ENCODE measurements at places on chromosomes 2 and 18.

GRCh38 chr18:58721566-58722239, 50.4 kb downstream of the MALT1 start:
- no peak for DNase-seq

- DNase-seq: no peak
Measured at GRCh38 chr2:51224790-51225189, 192.9 kb upstream of the NRXN1 start.

DNA sequence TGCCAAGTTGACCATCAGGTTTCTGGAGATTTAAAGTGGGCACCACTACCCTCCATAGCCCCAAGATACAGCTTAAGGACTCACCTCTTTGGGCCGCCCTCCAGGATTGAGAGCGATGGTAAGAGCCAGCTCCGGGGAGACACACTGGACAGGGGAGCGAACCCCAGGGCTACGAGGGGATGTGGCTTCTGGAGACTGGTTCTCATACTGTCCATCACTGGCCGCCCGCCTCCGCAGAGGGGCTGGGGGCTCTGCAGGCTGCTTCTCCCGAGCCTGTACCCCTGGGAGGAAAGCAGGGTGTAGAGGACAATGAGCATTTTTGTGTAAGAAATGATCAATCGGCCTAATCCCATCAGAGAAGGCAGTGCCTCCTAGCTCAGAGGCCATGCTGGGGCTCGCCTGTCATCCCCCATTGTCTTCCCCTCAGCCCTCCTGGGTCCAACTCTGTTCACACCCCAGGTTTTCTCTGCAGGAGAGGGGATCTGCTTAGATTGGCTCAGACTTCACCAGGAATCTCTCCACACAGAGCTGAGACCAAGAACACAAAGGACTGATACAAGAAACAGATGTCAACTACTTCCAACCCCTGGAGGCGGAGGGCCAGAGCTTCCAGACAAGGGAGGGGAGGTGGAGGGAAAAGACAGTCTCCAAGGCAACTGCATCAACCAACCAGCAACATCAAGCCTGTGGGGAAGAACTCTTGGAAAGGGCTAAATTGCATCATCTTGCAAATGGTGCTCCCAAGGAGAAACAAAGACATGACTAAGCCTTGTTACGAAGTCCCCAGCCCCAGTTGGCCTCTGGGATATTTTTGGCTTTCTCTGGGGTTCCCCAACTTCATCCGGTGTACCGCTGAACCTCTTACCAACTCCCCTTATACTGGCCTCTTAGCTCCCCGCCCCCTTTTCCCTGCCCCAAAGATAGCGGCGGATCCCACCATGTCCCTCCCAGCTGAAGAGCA, 166.6 kb downstream of the TNS1 start:
- peak; percentile 68 for DNase-seq

DNA sequence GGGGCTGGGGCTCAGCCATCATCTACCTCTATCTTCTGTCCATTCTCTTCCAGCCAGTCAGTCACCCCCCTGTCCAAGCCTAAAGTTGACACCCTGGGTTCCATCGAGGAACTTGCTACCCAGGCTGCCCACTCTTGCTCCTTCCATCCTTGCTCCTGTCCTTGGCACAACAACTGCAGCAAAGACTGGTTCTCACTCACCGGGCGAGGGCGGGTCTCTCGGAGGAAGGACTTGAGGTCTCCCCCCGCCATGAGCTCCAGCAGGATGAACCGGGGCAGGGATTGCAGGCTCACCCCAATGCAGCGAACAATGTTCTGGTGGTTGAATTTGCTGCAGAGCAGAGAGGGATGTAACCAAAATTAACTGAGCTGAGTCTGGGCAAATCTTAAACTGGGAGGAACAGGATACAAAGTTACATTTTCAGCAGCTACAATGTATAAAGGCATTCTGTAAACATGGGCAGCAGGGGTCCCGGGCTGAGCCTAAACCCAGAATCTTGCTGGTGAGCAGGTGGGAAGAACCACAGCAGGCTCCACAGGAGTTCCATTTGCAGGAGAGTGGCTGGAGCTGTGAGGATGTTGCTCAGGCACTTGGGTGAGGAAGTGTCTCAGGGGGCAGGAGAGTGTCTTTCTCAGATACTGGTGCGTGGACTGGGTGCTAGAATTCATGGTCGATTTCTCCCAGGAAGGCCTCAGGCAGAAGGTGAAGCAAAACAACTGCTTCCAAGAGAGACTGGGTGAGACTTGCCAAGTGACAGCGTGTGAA, 105.5 kb downstream of the CLIP4 start:
- peak; percentile 79 for DNase-seq

DNA sequence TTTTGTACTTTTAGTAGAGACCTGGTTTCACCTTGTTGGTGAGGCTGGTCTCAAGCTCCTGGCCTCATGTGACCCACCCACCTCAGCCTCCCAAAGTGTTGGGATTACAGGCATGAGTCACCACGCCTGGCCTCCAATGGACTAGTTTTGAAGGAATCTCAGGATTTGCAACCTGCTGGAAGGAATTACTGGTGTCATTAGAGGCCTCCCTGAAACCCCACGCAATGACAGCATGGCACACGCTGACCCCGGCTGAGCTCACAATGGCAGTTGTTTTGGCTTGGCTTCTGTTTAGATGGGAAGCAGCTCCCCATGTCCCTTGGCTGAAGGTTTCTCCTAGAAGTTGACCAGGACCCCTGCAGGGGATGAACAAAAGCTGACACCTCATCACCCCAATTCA, 23.1 kb upstream of the COPS8 start:
- DNase-seq: no peak

GRCh38 chr18:75140296-75140695, 68.6 kb downstream of the PTGR3 start:
- DNase-seq: no peak

GRCh38 chr18:32461709-32462272, 8.9 kb downstream of the GAREM1 start:
- no peak for DNase-seq

- DNase-seq: no peak
Measured at GRCh38 chr18:54767098-54767497, 61.2 kb upstream of the RAB27B start.

DNA sequence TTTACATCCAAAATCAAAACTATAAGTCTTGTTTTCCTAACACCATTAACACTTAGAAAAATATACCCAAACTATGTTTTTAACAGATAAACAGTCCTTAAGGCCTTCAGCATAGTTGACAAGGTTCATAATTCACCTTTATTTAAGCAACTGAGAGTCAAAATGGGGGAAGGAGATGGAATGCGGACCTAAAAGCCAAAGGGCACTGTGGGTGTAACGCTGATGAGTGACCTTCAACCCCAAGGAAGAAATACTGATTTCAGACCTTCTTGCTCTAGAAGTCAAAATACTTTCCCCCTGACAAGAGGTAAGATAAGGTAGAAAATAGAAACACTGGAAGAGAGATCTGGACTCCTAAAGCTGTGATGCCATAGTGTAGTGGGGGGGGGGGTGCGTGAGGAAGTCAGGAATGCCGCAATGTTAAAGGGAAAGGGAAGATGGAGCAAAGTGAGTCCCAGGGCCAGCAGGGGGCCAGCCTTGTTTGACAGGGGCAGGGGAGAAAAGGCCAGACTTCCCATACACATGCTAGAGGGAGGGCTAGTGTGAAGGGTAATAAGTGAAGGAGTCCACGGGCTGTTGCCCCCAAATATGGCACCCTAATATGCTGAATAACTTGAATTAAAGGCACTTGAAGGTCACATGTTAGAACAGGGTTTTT, 31.4 kb downstream of the CCDC93 start:
- no peak for DNase-seq

DNA sequence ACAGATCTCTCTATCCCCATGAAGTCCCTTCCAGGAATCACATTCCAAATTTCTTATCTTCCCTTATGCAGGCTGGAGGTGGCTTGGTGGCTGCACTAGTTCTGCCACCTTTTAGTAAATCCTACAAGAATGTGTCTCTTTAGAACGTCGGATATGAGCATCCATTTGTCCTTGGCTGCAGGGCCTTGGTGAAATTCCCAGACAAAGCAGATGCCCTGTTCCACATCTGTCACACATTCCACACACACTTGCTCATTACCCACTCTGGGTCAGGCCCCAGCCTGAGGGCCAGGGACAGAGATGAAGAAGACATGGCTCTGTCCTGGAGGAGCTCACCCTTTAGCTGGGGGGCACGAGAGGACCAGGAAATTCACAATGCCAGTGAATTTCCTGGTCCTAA, 31.2 kb upstream of the GPR17 start:
- DNase-seq: peak; percentile 57

DNA sequence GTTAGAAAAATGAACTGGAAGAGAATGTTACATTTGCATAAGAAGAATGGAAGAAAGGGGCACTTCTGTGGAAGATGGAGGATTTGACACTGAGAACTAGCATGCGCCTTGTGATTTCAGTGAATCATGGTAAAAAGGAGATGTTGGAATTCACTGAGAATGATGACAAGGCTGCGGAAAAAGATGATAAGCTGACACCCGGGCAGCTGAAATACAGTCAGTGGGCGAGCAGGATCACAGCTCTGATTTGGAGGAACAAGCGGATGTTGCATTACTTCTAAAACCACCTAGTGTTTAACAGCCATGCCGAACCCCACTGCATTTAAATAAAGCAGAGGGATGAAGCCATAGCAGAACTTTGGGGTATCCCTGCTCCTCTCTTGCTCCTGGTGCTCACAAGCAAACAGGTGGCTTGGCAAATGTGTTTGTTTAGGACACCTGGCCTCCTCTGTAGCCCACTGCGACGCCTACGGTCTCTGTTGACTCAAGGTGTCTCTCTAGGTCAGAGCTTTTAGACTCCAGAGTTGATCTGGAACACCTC, 134.9 kb downstream of the NDUFA10 start:
- no peak for DNase-seq

DNA sequence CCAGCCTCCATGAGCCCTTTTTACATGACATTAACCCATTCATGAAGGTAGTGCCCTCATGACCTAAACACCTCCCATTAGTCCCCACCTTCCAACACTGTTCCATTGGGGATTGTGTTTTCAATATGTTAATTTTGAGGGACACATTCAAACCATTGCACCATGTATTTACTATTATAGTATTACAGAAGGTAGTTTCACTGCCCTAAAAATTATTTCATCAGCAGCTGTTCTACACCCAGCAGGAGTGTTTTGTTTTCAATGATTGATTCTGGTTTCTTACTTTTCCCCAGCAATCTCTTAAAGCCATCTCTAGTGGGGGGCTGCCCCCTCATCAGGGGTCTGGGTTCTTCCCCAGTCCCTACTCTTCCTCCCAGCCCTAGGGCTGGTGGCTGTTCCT, 71.9 kb downstream of the CERS6 start:
- no peak for DNase-seq

DNA sequence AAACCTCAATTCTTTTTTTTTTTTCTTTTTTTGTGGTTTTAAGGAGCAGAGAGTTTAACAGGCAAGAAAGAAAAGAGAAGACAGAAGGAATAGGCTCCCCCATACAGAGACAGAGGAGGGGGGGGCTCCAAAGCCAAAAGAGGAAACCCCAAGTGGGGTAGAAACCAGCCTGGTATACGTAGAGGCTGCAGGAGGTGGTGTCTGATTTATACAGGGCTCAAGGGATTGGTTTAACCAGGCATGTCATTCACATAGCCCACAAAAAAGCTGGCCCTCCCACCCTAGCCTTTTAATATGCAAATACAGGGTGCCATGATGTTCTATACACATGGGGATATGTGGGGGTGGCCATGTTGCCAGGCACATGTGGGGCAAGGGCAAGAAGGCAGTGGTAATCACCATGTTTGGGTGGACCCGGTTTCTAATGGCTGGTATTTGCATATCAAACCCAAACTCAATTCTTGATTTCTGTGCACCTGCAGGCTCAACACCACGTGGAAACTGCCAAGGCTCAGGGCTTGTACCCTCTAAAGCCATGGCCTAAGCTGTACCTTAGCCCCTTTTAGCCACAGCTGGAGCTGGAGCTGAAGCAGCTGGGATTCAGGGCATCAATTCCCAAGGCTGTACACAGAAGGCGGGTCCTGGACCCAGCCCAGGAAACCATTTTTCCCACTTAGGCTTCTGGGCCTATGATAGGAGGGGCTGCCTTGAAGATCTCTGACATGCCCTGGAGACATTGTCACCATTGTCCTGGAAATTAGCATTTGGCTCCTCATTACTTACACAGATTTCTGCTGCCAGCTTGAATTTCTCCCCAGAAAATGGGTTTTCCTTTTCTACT, 170.3 kb downstream of the MAIP1 start:
- no peak for DNase-seq

DNA sequence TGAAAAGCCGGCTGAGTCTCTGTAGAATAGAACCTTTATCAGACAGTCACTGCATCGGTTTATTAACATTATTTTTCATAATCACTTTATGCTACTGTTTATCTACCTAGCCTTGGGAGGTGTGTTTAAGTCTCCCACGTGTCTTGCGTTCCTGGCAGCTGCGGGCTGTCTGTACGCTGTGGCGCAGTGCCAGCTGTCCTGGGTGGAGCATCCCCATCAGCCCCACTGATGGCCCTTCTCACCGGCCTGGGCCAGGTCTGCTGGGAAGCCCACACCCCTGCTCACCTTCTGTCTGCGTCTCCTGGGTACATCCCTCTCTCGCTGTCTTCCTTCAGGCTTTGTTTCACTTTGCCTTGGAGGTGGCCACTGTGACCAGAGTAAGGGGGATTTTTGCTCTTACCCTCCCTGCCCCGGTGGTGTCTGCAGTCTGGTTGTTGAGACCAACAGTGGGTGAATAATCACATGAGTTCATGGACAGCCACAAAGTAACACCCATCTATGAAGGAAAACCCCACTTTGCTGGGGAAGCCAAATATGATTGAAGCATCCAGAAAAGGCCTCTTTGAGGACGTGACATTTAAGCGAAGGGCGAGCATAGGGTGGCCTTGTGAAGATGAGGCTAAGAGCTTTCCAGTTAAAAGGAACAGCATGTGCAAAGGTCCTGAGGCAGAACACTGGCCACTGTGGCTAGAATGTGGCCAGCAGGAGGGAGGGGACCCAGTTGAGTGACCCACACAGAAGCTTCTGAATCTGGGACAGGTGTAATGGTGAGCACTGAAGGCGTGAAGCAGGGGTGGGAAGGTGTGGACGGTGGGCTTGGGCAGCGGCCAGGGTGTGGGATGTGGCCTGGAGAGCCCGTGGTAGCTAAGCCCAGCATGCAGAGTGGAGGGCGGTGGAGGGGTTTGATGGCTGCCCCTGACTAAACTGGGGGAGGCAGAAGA, 41.7 kb downstream of the RAMP1 start:
- DNase-seq: no peak

GRCh38 chr18:26794230-26795101, 71.0 kb downstream of the AQP4 start:
- no peak for DNase-seq

DNA sequence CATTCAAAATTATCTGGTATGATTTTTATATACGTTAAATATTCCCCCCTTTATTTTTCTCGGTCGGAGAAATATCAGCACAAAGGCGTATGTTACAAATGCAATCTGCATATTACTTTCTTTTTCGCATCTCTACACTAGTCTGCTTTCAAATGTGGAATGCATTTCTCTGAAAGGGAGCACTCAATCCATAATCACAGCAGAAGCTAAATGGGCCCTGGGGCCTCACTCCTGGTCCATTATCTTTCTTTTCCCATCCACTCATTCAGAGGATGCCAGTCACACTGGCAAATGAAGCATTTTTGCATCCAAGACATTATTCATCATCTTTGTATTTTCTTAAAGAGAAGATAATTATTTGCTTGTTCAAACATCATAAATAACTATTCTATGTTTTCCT, 295.2 kb upstream of the LRP1B start:
- DNase-seq: no peak
